ENCODE measurements at places on chromosomes 16 and 17.

- no peak for DNase-seq
Measured at GRCh38 chr16:19804538-19805323, 79.9 kb downstream of the GPRC5B start.

DNA sequence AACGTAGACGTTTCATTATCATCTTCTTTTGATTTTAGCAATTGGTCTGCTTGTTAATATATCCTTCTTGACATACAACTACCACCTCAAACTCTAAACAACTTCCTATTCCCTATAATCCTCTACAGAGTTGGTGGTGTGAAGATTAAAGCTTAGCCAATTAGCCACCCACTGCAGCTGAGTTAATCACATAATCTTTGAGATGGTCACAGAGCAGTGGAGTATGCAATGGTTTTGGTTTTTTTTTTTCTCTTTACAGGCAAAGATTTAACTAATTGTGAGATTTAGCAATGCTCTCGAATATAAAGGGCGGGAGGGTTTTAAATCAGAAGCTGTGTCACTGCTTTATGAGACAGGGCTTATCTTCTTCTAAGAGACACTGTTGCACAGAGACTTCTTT is 37.0 kb downstream of the STX8 start:
- DNase-seq = no peak

GRCh38 chr17:40484285-40484972 is 17.0 kb downstream of the TNS4 start:
- DNase-seq = no peak

DNA sequence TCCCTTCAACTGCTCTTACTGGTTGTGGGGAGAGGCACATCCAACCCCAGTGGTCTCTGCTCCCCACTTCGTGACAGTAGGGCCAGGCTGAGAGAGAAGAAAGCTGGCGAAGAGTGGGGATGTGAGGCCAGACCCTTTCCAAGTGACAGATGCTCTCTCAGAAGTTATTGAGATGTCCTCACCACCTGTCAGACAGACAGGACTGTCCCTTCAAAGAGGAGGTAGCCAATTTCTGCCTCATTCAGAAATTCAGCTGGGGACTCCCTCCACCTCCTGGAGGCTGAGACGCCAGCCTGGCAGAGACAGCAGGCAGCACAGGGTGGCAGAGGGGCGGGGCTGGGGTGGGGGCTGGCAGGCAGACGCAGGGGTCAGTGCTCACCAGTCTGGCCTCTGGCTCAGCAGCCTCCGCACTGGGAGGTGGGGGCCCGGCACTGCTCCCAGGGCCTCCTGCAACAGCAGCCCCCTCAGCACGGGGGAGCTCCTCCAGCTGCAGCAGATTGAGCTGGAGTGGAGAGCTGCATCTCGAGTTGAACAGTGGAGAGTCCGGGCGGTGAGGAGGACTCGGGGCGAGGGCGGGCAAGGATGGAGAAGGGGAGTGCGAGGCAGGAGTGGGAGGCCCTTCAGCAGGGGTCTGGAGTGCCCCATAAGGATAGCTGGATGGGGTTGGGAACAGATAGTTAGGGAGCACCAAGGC is 9.2 kb downstream of the PER1 start:
- DNase-seq = no peak

Data from fibroblast of skin of right quadriceps (primary cell).